ENCODE measurements at places on chromosomes 2 and 18.

DNA sequence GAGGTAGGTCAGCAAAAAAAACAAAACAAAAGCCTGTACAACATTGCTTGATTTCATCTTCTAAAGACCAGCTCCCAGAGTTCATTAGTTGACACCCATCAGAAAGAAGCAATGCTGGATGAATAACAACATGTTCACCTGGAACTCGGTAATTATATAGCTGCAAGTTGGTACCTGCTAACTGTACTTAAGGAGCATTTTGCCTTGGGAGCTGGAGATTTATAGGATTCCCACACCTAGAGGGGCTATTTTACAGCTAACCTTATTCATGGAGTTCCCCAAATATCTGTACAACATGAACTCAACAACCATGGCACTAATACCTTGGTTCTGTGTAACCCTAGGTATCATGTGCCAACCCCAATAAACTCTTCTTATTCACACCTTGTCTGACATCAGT lies 281.1 kb upstream of the NCKAP5 start:
- DNase-seq, result no peak

DNA sequence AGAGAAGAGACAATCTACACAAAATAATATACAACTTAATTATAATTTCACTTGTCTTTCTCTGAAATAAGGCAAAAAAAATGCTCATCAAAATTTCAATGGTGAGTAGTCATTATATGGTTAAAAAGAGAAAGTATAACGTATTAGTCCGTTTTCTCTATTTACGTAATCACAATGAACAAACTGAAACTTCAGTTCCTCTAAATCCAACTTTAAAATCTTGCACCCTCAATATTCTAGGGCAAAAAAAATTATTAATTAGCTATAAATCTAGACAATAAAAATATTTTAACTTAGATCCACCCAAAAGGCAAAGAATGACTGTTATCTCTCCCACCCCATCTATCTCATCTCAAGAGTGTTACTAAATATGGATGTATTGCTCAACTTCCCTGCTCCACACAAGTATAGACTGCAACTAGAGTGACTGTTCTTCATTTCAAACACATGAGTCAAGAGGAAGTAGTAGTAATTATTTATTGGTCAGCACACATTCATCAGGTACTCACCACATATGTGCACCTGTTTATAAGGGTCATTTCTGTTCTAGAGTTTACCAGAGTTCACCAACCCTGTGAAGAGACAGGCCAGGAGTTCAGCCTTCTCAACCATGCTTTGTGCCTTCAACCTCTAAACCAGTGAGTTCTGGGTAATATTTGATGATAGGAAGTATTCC lies 36.4 kb downstream of the STK39 start:
- DNase-seq, result no peak

DNA sequence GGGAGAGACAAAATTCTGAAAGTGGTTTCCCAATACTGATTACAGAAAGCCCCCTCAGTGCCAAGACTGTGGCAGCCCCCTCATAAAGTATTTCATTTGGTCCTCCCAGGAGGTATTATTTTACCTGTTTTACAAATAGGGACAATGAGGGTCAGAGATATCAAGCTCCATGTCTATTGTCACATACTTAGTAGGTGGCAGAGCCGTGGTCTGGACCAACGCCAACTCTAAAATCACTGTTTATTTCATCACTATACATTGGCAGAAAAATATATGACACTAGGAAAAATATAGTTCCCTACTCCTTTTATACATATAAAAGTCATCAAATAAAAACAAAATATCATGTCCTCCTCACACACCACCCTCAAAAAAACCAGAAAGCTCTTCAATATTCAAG lies 68.6 kb downstream of the DHRS9 start:
- no peak for DNase-seq

DNA sequence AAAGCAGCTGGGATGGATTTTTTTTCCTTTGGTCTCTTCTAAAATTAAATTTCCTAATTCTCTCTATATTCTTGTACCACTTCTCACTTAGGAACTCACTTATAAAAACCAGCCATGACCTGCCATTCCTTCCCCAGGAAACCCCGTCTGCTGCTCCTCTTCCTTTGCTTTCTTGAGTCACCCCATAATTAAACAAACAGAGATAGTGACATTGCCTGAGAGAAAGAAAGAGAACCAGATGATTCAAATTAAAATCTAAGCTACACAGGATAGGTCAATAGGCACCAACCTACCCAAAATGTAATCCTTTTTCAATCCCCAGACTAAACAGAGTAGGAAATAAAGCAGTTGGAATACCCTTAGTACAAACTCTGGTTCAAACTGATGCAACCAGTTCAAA lies 9.7 kb downstream of the STK39 start:
- DNase-seq, result no peak

DNA sequence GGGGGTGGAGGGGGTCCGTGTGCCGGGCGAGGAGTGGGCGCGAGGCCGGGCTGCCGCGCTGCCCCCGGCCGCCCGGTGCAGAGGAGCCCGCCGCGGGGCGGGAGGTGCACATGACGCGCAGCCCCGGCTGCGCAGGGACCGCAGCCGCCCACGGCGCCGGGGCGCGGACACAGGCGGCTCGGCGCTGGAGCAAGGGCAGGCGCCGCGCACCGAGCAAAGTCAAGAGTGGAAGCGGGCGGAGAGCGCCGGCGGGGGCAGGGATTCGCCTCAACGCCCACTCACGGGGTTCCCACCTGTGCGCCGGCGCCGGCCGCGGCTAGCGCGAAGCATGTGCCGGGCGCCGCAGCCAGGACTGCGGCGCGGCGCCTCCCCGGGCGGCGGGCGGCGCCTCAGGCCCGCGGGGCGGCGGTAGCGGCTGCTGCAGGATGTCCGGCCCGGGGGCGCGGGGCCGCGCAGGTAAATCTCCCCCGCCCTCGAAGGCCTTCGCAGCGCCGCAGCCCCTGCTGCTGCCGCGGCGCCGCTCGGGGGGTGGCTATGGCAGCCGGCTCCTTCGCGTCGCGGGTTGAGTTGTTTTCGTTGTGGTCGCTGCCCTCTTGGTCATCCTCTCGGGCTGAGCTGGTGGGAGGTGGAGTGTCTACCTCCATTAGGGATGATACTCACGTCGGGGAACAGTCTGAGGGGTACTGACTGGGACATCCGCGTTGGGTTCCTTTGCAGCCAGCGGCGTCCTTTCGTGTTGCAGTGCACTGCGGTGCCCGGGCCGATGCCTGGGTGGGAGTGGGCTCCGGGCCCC lies 216.3 kb upstream of the DTNA start:
- peak; percentile 52 for DNase-seq

DNA sequence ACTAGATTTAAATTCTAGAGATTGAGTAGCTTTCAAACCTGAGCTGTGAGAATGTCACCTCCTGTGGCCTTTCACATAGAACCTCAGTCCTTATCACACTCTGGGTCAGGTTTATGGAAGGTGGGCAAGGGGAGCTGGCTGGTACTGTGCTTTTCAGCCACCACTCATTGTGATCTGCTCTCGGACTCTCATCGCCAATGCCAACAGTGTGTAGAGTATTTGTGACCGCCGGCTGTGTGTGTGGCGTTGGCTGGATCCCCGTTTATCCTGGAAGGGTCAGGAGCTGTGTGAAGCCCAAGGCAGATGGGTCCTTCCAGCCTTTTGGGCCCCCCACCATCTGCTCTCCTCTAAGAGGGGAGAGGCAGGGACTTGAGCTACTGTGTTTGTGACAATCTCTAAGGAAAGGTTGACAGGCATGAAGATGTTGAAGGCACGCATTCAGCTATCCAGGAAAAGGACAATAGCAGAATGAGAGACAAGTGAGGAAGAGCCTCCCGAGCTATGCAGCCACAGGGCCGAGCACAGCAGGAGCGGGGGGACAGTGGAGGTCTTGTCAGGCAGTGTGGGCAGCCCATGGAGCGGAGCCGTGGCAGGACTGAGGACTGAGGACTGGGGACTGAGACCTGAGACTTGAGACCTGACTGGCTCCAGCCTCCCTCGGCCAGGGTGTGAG lies 107.1 kb upstream of the TPO start:
- DNase-seq, result no peak

DNA sequence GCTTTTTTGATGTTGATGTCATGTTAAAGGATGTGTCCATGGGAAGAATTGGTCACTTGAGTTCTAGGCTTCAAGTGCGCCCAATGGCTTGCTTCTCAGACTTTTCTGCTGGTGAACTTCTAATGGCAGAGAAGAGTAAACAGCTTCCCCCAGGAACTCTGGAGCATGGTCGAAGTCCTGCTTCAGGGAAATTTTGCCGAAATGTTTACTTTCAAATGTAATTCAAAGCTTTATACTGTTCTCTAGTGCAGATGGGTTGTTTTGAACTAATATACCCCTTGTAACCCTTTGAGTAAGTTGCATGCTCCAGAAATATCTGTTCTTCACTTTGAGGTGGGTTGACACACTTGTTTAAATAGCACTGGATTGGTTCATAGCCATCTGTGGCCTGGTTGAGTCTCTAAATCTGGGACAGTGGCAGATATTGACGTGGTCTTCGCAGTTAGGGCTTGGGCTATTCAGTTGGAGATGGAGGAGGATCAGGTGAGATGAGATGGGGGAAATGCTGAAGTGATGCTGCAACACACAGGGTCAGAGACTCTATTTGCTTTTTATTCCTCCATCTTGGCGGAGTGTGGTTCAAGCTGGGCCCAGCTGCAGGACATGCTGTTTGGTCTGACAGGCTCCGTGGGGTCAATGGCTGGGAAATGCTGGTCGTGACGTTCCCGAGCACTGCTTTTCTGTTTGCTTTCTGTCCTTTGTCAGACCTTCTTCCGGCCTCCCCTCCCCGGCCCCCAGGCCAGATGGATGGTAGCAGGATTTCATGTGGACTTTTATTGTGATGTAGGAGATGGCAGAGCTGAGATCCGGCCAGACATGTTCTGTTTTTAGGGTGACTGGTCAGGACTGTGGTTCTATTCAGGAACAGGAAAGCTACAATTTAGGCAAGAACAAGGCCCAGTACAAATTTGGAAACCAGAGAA lies 35.9 kb downstream of the MYO1B start:
- no peak for DNase-seq

GRCh38 chr18:62249478-62250097 lies 62.5 kb downstream of the RELCH start:
- peak; percentile 76 for DNase-seq

All from activated CD8-positive, alpha-beta memory T cell treated with anti-CD3 and anti-CD28 coated beads, Interleukin-2, amount 50 U/mL, for 48 hours (primary cell).